Progenitor cell of endocrine pancreas (in vitro differentiated cells): ENCODE measurements at places on chromosomes 16 and 17.

DNA sequence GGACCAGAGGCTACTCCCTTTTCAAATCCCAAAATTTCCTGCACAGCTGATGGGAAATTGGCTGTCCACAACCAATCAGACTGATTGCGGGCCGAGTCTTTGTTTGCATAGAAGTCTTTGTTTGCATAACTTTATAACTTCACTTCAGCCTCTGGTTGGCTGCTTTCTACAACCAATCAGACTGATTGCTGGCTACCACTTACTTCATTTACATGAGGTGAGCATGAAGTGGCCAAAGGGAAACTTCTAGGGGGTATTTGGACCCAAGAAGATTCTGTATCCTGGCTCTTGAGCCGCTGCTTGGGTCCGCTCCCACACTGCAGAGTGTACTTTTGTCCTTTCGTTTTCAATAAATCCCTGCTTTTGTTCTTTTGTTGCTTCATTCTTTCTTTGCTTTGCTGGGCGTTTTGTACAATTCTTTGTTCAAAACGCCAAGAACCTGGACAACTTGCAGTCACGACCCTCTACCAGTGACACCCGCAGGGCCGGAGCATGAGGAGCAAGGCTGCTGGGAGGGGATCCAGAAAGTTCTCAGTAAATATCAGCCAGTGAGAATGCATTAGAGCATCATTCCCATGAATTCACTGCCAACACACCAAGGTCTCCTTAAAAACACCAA lies 67.5 kb downstream of the IQCK start:
- no peak for DNase-seq

GRCh38 chr16:73166441-73166851 lies 118.5 kb upstream of the ZFHX3 start:
- DNase-seq = no peak

- no peak for DNase-seq
Measured at GRCh38 chr17:34156741-34157589, 98.1 kb upstream of the CCL2 start.

GRCh38 chr17:75773808-75774470 lies 8.9 kb upstream of the GALK1 start:
- DNase-seq = no peak

DNA sequence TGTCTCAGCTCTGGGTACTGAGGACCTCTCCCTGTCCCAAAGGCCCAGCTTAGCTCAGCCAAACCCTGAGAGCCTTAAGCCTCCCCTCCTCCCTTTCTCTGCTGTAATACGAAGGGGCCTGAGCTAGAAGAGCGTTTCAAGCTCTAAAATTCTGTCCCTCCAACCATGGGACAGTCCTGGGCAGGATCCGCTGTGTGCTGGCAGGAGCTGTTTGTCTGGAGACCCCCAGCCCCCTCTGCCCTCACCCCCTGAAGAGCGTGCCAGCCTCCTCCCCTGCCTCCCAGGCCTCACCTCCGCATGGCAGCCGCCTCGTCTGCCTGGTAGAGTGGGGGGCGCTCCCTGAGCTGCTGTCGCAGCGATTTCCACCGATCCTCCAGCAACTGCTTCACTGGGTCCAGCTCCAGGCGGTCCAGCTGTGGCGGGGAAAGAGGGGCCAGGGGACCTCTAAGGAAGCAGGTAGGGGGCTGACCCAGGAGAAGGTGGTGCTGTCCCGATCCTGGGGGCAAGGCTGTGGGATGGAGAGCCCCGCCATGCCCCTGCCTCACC lies 14.7 kb downstream of the UBALD2 start:
- DNase-seq = no peak

DNA sequence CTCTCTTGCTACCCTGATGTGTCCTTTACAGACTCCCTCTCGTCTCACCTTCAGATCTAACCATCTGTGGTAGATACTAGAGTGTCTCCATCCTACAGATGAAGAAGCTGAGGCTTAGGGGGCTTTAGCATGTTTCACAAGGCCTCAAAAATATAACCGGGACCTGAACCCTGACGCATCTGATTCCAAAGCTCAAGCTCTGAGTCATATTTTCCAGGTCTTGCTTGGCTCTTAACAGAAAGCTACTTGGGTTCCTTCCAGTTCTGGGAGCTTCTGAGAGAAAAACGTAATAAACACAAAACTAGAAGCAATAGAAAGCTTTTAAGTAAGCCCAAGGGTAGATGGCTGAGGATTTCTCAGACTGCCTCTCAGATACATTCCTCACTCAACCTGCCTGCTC lies 224.3 kb upstream of the EEF2KMT start:
- no peak for DNase-seq

- DNase-seq = no peak
Measured at GRCh38 chr17:70752966-70753467, 583.7 kb downstream of the KCNJ2 start.

- DNase-seq = no peak
Measured at GRCh38 chr17:82006468-82007227, 16.0 kb downstream of the CENPX start.
